ENCODE measurements at places on chromosomes 2 and 18.
A peak's percentile ranks its signal among the peaks of the same experiment; 100 is the strongest.

DNA sequence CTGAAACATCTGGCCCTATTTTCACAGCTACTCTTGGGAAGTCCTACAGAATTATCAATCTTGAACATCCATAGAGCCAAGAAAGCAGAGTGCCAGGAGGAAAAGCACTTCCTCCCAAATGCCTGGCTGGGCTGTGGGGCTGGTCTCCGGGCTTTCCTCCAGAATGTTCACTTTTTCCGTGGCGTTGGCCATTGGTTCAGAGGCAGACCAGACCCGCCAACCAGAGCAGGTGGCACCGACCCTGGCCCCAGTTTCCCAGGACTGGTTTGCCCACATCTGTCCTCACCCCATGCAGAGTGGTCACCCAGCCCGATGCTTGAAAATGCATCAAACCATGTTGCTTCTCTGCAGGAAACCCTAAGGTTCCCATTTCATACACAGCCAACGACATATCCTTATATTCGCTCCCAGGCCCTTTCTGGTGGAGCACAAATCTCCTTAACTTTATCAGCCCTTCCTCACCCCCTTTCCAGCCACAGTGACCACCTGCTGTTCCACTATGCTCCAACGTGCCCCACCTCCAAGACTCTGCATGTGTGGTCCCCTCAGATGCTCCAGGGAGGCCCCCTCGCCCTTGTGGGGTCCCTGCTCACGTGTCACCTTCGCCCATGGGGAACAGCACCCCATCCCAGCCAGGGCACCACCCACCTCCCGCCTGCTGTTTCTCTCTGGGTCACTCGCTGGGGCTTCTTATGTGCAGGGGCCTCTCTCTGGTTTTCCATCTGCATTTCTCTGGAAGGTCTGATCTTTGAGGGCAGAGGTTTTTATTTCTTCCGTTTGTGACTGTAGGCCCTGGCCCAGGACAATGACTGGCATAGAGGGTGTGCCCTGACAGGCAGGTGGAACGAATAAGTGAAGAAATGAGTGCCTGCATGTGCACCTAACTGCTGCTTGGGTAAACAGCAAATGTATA lies 92.9 kb downstream of the PXDN start:
- no peak for DNase-seq

DNA sequence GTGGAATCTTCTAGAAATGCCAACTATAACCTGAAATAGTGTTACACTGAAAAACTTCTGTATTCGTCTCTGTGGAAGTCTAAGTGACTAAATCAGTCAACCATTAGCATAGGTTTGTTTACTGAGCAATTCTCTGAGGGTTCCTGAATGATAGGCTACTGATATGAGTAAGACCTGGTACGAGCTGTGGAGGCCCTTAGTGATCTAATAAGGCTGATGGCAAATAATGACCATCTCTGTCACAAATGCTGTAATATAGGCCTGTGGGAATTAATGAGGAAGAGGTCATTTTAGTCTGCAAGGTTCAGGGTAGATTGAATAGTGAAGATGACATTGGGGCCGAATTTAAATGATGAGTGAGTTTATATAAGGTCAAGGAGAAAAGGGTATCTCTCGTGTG lies 82.5 kb downstream of the MGAT5 start:
- no peak for DNase-seq

- DNase-seq, result no peak
These were observed 113.0 kb downstream of the MEP1B start for GRCh38 chr18:32302806-32303205.

DNA sequence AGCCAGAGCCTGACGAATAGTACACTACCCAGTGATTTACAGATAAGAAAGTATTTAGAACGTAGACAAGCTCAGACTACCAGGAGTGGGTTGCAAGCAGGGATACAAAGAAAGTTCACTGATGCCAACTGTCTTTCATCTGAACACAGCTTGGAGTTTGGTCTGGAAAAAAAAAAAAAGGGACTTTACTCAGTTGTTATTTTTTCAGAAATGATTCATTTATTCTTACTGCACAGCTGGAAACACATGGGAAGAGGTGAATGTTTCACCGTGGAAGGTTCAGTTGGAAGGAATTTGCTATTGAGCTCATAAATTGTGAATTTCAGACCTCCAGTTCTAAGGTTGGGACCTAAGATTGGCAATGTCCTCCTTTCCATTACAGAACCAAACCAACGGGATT lies 259.7 kb downstream of the ETAA1 start:
- DNase-seq, result no peak

DNA sequence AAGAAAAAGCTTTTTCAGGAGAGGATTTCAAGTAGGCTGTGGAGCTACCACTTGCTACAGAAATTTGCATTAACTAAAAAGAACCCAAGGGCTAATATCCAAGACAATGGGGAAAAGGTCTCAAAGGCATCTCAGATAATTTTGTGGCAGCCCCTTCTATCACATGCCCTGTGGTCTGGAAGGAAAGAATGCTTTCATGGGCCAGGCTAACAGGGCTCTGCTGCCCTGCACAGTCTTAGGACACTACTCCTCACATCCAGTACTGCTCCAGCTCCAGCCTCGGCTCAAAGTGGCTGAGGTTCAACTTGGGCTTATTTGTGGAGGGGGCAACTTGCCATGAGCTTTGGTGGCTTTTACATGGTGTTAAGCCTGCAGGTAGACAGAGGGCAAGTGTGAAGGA lies 1150.3 kb downstream of the CNTNAP5 start:
- DNase-seq, result no peak

DNA sequence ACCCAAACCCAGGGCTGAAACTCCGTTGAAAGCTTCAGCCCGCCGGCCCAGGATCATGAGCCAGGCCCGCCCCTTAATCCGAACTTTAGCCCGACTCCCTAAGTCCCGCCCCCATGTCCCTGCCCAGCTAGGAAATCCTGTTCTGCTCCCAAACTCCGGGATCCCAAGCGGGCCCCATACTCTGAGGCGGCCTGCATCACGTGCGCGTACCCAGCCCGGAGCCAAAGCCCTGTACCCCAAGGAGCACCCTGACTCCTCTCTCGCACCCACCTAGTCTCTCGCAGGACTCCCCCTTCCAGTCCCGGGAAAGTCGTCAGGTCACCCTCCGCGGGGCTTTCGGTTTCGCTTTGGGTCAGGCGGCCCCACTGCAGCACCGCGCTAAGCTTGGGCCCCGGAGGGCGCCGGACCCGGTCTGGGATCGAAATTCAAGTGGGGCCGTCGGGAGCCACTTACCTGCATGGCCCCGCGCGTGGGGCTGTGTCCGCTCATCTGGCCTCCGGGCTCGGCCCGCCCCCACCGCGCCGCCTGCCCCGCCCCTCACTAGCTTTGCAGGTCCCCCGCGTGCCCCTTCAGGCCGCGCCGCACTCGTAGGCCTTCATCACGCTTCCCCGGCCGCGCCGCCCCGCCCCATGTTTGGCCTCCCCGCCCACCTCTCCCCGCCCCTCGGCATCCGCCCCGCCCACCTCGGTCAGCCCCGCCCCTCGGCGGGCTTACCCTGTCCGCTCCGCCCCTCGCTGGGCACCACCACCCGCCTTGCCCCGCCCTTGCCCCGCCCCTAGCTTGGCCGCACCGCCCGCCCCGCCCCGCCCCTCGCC lies at the start of gene DNPEP:
Gene DNPEP, minus strand, starts transcription at position 607 of the 815 bp plus-strand sequence. Its CDS starts 118 bp downstream, at position 489.
- DNase-seq, result peak; percentile 96

DNA sequence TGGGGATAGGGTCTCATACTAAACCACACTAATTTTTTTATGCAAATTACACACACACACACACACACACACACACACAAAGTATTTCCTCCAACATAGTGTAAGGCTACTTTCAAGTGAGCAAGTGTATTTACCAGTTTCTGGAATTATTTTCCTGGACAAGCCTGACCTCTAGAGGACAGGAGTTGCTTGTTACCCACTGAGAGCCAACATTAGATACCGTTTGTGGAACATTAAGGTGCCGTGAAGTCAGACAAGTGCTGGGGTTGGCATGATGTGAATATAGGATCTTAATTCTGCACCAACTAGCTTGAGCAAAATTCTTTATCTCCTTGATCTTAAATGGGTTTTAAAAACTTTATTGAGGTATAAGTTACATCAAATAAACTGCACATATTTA lies 39.3 kb upstream of the SERPINB2 start:
- DNase-seq, result peak; percentile 76

GRCh38 chr18:75548353-75548905 lies 120.9 kb upstream of the SMIM21 start:
- no peak for DNase-seq

- no peak for DNase-seq
These were observed 201.5 kb downstream of the LPIN1 start for GRCh38 chr2:11947956-11948355.

DNA sequence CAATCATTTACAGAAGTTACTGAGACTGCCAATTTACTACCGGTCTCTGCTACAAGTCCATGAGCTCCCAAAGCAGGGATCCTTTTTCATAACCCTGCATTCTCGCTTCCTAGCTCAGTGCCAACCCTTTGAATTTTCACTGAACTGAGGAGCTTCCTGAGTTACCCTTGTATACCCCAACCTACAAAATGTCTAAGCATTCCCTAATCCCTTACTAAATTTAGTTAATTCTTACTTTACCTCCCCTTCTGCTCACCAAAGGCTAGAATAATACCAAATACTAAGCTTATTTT lies 9.6 kb downstream of the MAT2A start:
- DNase-seq, result no peak

- DNase-seq, result peak; percentile 79
These were observed 337.4 kb downstream of the PTPRM start for GRCh38 chr18:7904529-7904928.

DNA sequence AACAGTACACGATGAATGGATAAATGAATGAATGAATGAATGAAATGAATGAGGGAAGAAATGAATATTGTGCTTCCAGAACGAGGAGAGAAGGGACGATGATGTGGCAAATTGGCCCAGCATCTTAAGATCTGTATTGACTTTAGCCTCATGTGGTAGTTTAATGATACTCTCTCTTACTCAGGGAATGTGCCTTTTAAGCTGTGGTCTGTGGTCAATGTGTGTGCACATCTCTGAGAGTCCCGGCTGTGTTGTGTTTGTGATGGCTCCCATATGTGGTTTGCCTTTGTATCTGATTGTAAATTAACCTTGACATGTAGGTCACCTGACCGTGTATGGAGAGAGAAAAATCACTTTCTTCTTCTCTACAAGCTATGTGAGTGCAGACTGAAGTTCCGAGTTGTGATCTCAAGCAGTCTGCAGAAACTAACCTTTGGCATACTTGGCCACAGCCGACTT lies 91.2 kb downstream of the NEDD4L start:
- peak; percentile 83 for DNase-seq

- DNase-seq, result no peak
These were observed 21.0 kb upstream of the HES6 start for GRCh38 chr2:238260883-238261282.

- DNase-seq, result no peak
These were observed 150.0 kb downstream of the STK39 start for GRCh38 chr2:168097431-168097830.

DNA sequence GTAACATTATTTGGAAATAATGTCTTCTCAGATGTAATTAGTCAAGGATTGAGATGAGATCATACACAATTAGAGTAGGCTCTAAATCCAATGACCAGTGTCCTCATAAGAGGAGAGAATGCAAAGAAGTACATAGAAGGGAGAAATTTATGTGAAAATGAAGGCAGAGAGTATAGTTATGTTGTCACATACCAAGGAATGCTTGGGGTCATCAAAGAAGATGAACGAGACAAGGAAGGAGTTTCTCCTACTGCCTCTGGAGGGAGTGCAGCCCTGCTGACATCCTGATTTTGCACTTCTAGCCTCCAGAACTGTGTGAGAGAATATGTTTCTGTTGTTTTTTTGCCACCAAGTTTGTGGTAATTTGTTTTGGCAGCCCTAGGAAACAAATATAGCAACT lies 100.1 kb downstream of the GALNT13 start:
- DNase-seq, result no peak

DNA sequence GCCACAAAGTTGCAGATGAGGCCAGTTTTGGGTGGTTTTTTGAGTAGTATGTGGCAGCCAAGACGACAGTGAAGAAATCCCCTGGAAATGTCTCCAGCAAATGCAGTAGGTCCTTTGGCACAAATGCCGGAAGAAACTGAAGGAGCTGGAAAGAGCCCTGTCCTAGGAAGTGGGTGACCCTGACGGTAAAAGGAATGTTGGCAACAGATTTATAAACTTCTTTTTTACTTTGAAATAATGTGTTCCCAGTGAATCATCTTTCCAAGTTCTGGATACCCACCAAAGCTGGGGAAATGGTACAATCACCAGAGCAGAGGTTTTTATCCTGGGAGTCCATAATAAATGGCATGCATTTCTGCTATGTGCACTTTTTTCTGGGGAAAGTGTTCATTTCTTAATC lies 112.9 kb downstream of the CSRNP3 start:
- peak; percentile 10 for DNase-seq

DNA sequence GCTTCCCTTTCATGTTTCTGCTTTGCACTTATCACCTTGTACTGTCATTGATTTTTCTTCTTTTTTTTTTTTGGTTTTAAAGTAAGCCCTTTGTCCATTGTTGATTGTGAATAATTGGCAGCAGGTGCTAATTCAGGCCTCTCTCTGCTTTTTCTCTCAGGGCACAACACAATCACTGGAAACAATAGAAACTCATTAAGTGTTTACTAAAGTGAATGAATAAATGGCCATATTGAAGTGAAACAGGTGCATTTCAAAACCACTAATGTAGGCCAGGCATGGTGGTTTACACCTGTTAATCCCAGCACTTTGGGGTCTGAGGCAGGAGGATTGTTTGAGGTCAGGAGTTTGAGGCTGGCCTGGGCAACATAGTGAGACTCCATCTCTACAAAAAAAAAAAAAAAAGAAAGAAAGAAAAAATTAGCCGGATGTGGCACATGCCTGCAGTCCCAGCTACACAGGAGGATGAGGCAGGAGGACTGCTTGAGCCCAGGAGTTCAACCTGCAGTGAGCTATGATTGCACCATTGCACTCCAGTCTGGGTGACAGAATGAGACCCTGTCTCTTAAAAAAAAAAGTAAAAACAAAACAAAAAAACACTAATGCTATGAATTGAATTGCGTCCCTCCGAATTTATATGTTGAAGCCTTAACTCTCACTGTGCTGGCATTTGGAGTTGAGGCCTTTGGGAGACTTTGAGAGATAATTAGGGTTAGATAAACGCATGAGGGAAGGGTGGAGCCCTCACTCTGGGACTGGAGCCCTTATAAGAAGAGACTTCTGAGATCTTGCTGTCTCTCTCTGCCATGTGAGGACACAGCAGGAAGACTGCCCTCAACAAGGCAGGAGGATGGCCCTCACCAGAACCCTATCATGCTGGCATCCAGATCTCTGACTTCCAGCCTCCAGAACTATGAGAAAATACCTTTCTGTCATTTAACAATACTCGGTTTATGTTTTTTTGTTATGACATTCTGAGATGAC lies 19.9 kb downstream of the SLC38A11 start:
- DNase-seq, result no peak

- no peak for DNase-seq
These were observed 130.1 kb downstream of the MBP start for GRCh38 chr18:77002496-77002895.

DNA sequence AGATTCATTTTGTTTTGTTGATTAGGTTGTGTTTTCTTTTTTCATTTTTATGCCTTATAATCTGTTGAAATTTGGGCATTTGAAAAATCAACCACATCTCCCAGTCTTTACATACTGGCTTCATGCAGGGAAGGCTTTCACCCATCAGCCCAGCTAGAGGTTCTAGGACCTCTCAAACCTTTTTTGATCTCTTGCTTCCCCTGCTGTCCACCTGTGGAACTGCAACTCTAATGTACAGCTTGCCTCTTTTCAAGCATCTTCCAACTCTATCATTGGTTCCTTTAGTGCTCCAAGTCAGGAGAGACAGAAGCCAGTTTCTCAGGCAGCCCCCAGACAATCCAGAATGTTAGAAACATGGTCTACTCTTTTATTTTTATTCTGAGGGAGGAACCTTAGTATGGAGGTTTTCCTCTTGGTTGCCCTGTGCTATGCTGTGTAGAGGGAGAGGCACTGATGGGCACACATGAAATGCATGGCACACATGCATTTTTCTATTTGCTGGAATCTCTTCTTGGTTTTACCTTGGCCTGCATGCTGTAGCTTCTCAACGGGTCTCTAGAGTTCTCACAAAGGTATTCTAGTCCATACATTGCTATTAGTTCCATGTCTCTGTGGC lies 107.2 kb upstream of the L3MBTL4 start:
- peak; percentile 57 for DNase-seq

Measured in foreskin fibroblast (primary cell).